ENCODE measurements at places on chromosomes 6 and 20.

DNA sequence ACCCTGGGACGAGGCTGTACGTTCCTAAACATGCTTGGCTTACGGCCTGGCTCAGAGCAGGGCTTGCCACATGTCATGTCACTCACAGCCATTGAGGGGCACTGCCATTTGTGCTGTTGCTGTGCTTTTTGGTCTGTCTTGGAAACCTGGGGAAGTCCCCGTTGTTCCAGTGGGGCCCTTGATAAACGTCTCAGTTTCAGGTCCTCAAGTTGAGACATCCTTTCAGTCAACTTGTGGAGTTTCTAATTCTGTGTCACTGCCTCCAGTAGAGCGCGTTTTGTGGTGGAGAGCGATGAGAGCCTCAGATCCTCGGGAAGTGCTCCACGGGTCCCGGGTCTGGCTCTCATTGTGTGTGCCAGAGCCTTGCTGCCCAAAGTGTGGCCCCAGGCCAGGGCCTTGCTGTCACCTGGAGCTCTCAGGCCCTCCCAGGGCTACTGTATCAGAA lies 43.0 kb upstream of the CCR6 start:
- DNase-seq, result no peak

DNA sequence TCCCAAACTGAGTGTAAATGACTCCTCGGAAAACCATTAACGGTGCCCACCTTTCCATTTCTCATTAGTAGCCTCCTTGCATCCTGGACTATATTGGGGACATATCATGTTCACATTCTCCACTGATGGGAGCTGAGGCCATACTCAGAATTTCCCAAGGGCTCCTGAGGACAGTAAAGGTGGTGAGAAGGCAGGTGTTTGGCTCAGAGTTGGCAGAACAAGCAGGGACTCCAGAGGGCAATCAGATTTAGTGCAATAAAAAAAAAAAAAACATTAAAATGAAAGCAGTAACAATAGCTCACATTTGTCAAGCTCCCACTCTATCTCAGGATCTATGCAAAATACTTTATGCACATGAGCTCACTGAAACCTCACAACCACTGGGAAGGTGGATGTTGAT lies 401.4 kb downstream of the MAFB start:
- DNase-seq, result no peak

DNA sequence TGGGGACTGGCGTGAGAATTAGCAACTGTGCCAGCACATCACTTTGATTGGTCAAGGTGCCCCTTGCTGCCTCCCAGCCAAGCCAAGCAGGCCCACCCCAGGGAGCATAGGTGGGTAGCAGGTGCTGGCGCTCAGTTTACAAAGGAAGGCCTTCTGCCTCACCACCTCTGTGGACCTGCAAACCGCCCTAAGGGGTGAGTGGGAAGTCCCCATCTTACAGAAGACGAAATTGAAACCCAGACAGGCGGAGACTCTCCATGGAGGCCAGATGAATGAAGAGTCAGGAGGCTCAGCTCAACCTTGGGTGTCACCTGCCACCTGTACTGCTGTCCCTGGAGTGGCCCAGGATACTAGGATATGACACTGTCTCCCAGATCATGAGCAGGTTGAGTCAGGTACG lies 21.5 kb upstream of the MAS1L start:
- DNase-seq, result no peak

GRCh38 chr6:38024908-38025307 lies 205.4 kb downstream of the ZFAND3 start:
- DNase-seq, result no peak

DNA sequence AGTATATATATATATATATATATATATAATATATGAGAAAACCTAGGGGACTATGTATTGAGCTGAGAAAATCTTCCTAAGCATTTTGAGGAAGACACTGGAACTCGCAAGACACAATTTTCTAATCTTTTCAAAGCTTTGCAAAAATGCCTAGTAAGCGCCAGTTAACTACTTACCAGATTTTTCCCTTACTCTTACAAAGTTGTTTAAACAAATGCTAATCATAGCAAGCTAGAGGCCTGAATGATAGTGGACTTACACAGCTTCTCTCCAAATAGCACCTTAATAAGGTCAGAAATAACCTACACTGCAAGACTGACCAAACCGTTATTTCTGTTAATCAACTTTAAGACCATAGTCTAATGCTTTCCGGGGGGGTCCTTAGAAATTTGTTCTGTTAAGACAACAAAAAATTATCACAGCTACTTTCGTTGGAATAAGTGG lies 56.1 kb upstream of the HFE start:
- no peak for DNase-seq

- DNase-seq, result no peak
Measured at GRCh38 chr6:164753517-164753916, 555.9 kb downstream of the C6orf118 start.

DNA sequence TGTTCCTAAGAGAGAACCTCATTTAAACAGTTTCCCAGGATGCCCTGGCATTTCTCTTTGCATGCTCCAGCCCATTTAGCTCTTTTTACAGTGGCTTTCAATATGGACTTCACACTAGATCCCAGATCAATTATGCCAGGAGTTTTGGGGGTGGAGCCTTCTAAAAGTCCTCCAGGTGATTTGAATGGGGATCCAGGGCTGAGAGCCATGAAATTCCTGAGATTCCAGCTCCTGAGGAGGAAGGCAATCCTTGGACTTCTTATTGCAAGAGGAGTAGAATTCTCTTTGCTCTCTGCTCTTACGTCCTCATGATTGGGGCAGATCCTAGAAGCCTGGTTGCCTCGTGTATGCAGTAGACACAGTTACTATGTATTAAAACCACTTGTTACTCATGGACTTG lies 184.2 kb downstream of the DHX35 start:
- DNase-seq, result no peak

DNA sequence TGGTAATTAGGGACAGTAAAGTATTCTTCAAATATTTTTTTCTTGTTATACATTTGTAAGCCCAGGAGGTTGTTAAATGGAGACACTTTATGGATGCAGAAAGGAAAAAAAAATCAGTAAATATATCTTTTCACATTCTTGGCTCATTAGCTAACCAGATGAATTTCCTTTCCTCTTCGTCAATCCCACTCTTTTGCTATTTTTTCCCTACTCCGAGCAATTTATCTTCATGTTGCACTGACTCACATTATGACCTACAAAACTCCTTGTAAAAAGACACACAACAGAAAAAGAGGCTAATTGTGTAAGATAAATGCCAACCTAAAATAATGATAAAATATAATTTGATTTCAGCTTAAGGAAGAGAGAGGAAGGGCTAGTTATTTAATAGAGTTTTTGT lies 472.9 kb upstream of the ZNF337 start:
- DNase-seq, result no peak

GRCh38 chr6:4543596-4543995 lies 232.6 kb upstream of the CDYL start:
- DNase-seq, result no peak

DNA sequence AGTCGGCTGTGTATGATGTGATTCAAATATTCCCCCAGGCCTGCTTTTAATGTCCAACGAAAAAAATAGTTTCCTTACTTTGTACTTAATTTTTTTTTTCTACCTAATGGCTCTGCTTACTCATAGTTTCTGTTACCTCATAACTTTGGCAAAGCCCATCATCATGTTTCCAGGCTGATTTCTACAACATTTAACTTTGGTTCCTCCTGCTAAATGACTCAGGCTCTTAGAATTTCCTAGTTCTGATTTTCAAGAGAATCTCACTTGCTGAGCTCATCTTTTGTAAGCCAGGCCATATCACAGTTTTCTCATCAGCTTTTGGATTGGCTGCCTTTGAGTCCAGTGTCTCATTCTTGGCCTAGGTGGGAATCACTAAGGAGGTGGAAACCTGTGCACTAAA lies 323.1 kb downstream of the HDGFL1 start:
- DNase-seq, result no peak
